ENCODE measurements at places on chromosomes 6 and 20.

DNA sequence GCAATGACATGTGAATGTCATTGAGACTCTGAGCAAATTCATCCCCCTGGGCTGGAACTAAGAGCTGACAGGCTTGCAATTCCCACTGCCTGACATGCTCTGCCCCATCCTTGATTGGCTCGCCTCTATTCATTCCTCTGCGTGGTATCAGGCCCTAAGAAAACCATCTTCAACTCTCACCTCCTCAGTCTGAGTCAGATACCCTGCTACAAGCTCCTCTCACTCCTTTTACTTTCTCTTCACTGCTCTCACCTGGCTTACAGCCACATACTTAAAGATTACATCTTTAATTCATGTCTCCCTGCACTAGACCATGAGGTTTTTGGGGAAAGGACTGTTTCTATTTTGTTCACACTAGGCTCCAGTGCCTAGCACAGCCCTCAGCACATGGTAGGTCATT, 131.6 kb downstream of the KIF6 start:
- DNase-seq: no peak

- peak; percentile 21 for DNase-seq
These were observed 101.5 kb upstream of the MARCKS start for GRCh38 chr6:113755449-113756289.

DNA sequence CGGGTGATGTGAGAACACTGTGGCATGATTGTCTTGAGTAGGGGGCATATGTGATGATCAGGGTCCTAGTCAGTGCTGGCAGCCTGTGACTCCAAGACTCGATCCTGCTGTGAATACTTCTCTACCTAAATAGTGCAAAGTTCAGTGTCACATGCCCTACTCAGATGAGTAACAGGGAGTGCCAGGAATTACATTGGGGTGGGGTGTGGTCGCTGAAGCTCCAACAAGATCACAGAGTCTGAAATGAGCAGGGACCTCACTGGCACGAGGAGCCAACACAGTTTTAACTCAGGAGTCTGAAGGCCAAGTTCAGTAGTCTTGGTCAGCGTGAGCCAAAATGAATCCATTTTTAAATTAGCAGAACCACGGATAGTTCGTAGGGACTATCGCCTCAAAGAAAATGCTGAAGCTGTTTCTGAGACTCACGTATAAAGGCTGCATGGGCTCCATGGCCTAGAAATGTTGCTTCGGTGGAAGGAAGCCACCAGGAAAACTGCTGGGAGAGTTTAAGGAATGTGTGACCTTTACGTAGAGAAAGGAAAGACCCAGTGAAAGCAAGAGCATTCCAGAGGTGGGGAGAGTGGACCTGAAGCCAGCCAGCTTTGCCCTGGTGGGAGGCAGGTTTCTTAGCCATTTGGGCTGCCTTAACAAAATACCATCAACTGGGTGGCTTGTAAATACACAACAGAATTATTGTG, 72.2 kb downstream of the RPP40 start:
- no peak for DNase-seq

DNA sequence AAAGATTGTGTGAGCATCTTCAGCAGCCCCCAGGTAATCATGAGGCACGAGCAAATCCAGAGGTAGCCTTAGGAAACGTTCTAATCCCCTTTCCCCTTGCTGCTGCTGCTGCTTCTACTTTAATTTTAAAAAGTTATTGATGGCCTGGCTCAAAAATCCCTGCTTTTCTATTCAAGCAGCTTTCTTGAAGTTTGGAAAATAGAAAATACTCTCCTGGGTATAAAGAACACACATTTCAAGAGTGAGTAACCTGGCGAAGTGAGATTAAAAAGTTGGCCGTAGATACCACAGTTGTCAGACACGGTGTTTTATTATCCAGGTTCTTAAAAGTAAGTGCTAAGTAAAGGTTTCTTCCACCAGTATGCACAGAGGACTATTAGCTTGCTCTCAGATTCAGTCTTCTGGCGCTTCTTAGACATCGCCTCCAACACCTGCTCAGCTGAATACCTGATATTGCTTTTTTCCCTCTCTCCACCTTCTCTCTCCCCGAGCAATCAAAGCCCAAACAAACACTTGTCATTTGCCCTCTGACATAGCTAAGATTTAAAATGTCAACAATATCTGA, 150.7 kb downstream of the EDN3 start:
- no peak for DNase-seq

All from GM19239 (cell line).